ENCODE measurements at places on chromosomes 13 and 19.

DNA sequence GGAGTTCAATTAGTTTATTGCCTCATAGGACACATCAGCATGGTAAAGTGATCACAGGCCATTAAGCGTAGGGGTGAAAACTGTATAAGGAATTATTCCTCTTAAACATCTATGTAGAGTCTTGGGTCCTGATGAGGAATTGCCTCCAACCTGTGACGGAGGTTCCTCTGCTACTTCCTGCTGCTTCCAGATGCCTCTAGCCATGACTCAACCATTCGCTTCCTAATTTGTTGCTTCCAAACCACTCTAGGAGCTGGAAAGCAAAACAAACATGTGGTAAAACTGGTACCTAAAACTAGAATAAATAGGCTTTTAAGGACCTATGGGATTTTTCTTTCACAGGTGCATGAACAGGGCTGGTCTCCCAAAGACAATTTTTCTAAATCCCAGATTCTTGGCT, 253.8 kb downstream of the KLF12 start:
- DNase-seq: no peak

GRCh38 chr13:112806739-112807652, 117.2 kb downstream of the ATP11A start:
- no peak for DNase-seq

DNA sequence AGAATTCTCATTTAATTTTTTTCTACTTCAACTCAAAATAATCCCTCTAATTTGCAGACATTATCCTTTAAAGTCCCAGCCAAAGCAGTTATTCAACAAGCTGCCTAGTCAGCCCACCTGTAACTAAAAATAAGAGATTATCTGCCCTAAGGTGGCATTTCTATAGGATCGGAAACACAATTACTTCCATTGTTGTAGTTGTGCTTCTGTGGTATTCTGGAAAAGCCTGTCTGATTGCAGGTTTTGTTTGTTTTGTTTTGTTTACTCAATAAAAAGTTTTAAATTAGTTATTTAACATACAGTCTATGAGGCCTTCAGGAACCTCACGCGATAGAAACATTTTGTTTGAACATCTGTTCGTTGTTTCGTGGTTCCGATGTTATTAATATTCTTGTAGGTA, 101.0 kb downstream of the ZIC5 start:
- DNase-seq: no peak

- no peak for DNase-seq
Measured at GRCh38 chr13:36820222-36820621, 1.2 kb downstream of the RFXAP start.

DNA sequence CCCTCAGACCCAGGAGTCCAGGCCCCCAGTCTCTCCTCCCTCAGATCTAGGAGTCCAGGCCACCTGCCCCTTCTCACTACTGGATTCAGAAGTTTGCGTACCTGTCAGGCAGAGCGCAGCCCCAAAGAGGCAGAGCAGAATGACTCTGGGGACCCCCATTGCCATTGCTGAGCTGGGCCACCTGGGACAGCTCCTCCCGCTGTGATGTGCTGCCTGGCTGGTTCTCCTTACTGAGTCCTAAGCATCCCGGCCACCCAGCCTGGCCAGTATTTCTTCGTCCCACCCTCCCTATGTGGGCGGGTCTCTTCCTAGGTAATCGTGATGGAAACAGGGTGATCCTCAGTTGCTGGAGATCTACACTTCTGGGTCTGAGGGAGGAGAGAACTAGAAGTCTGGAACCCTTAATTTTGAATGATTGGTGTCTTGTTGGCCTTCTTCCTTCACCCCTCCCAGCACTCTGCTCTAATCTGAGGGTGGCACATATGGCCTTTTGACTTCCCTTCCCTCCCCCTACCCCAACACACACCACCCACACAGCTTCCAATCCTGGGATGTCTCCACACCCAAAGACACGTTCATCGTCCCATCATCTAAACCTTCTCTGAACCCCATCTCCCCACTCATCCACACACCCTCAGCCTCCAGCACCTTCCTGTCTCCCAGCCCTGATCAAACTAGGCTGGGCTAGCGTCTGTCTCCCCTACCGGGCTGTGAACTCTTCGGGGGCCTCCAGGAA, at the start of gene LYPD5:
Gene LYPD5 (minus strand): TSS at position 232 of the 736 bp plus-strand sequence. CDS start 67 bp downstream, at position 165.
- DNase-seq: no peak

GRCh38 chr19:50377517-50377916, 1.3 kb downstream of the NR1H2 start:
- DNase-seq: no peak

DNA sequence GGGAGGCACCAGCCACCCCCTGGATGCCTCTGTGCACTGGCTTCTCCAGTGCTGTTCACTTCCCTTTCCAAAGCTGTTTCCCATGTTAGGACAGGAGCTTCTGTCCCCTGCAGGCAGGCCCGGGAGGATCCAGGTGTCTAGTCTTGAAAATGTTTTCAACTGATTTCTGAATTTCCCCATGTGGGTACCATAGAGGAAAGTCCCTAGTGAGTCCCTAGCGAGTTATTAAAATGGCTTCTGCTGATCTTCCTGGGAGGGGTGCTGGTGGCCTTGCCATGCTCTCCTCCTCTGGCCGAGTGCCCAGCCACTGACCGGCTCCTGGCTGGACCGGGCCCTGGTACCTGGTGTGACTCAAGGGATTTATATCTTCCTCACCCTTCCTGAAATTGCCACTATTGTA, 5.2 kb upstream of the ANKRD10 start:
- DNase-seq: no peak

DNA sequence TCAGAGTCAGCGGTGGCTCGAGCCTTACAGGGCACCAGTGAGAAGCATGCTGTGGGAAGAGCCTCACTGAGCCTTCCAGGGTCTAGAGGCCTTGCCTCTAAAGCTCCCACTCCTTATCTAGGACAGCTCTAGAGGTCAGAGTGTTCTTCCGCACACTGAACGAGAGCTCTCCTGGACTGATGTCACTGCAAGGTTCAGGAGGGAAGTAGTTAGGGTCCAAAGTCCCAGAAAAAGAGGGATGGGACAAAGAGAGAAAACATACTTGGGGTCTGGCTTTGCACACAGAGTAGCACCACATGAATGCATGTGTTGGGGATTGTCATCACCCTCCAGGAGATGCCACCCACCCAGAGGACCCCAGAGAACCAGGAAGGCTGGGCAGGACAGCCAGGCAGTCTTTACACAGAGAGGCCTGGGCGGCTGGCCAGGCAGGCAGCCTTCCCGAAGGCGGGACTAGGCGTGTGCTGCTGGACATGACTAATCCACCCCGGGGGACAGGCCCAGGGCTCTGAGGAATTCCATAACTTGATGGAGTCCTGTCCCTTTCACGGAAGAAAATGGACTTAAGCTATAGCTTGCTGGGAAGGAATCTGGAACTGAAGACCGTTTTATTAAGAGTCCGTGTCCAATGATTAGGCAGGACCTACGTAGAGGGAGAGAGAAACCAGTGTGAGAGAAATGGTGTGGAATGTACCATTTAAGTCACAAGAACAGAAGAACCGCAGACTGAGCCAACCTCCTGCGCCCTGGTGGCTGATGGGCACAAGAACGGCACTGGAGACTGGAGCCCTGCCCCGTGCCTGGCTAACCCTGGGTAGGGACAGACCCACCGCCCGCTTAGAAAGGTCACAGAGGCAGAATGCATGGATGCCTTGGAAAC, 16.6 kb upstream of the EPHX3 start:
- no peak for DNase-seq

- peak; percentile 59 for DNase-seq
Measured at GRCh38 chr19:3125900-3126524, 9.8 kb upstream of the GNA15 start.

DNA sequence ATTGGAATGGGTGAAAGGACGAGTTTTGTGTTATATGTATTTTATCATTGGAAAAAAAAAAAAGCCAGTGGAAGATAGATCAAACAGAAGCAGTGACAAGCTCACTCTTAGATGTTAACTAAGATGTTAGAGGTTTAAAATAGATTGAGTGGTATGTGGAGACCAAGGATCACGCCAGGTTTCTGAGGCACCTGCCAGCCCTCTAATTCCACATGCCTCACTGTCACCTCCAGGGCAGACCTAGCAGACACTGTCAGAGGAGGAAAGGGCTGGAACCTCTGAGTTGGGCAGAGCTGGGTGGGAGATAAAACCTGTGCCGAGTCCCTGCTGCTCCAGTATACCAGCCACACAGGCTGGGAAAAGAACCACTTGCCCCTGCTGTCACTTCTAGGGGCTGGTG, 57.5 kb upstream of the SIAH3 start:
- DNase-seq: no peak

DNA sequence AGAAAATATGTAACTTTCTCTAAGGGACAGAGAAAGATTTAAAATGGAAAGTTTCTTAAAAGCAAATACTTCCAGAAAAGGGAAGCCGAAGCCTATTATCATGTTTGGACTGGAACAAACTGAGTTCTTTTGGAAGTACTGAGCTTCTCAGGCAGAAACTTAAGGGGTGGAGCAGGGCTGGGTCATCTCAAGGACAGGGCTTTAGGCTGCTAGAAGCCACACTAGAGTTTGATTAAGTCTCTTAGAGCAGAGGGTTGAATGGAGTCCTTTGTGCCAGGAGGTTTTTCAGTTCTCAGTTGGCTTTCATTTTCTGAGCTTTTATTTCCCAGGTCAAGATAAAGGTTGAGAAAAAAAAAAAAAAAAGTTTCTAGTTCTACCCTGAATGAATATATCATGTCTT, 432.7 kb downstream of the SLITRK5 start:
- no peak for DNase-seq

- no peak for DNase-seq
Measured at GRCh38 chr13:114054264-114054663, 78.2 kb downstream of the RASA3 start.

- peak; percentile 16 for DNase-seq
Measured at GRCh38 chr13:44243198-44243857, 130.3 kb upstream of the SERP2 start.

DNA sequence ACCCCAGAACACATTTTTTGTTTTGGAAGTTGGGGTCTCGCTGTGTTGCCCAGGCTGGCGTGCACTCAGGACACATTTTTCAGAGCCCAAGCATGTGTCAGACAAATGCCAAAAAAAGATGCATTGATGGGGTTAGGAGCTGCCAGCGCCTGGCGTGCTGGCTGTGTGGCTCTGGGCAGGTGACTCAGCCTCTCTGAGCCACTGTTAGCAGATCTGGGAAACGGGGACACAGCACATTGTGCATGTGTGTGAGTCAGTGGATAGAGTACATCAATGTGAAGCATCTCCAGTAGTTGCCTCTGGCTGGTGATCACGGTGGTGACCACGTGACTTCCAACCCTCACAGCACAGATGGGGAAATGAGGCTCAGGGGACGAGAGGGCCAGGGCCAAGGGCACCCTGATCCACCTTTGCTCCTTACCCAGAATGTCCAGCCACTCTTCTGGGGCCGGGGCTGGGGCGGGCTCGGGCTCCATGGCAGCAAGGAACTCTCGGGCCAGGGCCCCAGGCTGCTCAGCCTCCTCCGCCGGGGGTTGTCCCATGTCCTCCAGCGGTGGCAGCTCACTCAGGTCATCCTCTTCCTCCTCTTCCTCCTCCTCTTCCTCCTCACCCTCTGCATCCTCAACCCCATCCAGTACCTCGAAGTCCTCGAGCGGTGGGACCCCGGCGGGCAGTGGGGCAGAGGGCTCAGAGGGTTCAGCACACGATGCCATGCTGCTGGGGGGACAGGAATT, 1.9 kb downstream of the FKBP8 start:
- no peak for DNase-seq

GRCh38 chr13:97495678-97496077, 61.7 kb downstream of the RAP2A start:
- DNase-seq: no peak

- DNase-seq: no peak
Measured at GRCh38 chr13:110422913-110423688, 116.0 kb downstream of the COL4A2 start.

- DNase-seq: no peak
Measured at GRCh38 chr19:46471811-46472543, 614 bp upstream of the PNMA8A start.

GRCh38 chr19:8413629-8413995, 507 bp downstream of the MARCHF2 start:
- no peak for DNase-seq

DNA sequence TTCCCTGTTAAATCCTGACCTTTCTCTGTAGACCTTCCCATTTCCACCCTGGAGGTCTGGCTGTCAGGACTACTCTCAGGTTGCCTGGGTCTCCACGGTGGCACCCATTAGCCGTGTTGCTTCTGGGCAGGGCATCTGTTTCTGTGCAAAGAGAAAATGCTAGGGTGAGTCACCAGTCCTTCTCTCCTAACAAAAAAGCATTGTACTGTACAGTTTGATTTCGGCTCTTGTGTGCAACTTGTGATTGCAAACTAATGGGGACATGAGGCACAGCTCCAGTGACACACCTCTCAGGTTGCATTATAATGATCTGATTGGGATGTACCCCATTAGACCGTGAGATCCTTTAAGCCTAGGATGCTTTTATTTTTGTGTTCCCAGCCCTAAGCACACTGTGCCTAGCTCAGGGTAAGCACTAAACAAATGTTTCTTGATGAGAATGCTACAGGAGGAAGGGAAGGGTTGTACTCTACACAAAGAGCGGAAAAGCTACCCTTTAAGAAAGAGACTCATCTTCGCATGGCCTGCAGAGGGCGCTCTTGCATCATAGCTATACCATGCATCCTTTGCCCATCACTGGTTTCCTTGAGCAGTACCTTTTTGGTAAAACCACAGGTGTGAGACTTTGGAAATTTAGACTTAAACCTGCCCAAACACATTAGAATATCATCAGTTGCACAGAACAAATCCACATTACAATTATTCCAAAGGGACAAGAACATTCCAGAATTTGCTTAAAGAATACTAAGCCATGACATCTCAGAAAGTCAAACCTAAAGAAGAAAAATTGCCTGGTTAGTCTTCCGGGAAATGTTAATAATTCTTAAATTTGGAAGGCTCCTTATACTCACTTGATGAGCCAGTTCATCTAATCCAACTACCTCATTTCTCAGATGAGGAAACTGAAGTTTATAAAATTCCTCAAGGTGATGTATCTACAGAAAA, 20.3 kb upstream of the TRIM13 start:
- peak; percentile 68 for DNase-seq

DNA sequence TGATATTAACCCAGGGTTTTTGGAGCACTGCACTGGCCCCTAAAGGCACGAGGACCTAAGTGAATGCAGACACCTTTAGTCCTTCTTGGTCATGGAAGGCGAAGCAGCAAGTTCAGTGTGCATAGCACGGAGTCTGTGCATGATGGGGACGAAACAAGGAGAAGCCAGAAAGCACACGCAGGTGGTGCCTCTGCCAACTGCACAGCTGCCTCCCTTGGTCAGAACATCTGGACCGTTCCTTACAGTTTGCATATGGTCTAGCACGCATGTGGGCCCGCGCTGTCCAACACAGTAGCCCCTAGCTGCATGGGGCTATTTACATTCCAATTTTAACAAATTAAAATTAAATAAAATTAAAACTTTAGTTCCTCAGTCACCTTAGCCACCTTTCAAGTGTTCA, 44.0 kb downstream of the FLT3 start:
- DNase-seq: no peak

DNA sequence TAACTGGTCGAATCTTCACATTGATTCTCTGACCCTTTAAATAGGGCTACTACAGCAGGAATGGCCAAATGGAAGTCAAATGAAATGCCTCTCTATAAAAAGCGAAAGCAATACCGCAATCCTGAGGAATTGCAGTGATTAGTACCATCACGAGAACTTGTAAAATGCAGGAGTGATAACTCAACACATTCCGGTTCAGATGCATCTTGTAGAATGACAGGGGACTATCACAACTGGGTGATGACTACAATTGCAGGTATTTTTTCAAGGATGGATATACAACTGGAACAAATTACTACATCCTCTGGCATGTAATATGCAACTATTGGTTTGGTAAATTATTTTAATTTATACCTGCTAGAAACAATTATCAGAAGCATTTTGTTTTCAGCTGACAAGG, 140.4 kb downstream of the PCDH20 start:
- no peak for DNase-seq

- DNase-seq: no peak
Measured at GRCh38 chr19:7637374-7638256, 705 bp downstream of the STXBP2 start.

All from activated CD4-positive, alpha-beta T cell treated with anti-CD3 and anti-CD28 coated beads for 1 hour (primary cell).